ENCODE measurements at places on chromosomes 6 and 20. TPM values are rescaled to one million over a fixed set of nuclear protein-coding genes. Genes with fewer than 3 reads are reported as not detected.

Gene ZBTB9
- polyA plus RNA-seq, result 16.9 TPM

Gene FUT9
- polyA plus RNA-seq, result not detected

Gene HLA-F
- 51.1 TPM for polyA plus RNA-seq

Gene POLR1C
- polyA plus RNA-seq, result 41.3 TPM

Gene RNF146
- polyA plus RNA-seq, result 55.8 TPM

Gene TCF15
- polyA plus RNA-seq, result 2.0 TPM

Gene RNF217
- polyA plus RNA-seq, result 25.1 TPM

Gene PLCB4
- polyA plus RNA-seq, result 5.9 TPM

Gene PPP1R3G
- polyA plus RNA-seq, result 0.55 TPM

Gene CUL7
- 16.6 TPM for polyA plus RNA-seq

Gene PRPH2
- 5.4 TPM for polyA plus RNA-seq

Gene SLC2A10
- polyA plus RNA-seq, result 4.8 TPM

Gene SLC18B1
- polyA plus RNA-seq, result 7.5 TPM

Gene CCN6
- polyA plus RNA-seq, result 6.8 TPM

Gene ASXL1
- polyA plus RNA-seq, result 101 TPM

Gene DPPA5
- 1.7 TPM for polyA plus RNA-seq

Gene C6orf58
- polyA plus RNA-seq, result 3.0 TPM

Gene MUC21
- polyA plus RNA-seq, result 0.12 TPM

Gene PHACTR1
- 5.1 TPM for polyA plus RNA-seq

Gene OPRL1
- polyA plus RNA-seq, result 9.4 TPM

Gene SLC44A4
- 6.3 TPM for polyA plus RNA-seq

Gene IL20RA
- 8.4 TPM for polyA plus RNA-seq

Gene ESR1
- 9.3 TPM for polyA plus RNA-seq

Gene MEI4
- 6.9 TPM for polyA plus RNA-seq

Gene RSPO3
- 6.6 TPM for polyA plus RNA-seq

Gene WFDC2
- 37.6 TPM for polyA plus RNA-seq

Gene ME1
- 28.0 TPM for polyA plus RNA-seq

All from testis (tissue), 5 donors.